ENCODE measurements at places on chromosomes 2 and 18.

- no peak for DNase-seq
Measured at GRCh38 chr2:176984987-176985386, 227.6 kb upstream of the HNRNPA3 start.

- DNase-seq: no peak
Measured at GRCh38 chr2:168662651-168663208, 139.7 kb upstream of the NOSTRIN start.

DNA sequence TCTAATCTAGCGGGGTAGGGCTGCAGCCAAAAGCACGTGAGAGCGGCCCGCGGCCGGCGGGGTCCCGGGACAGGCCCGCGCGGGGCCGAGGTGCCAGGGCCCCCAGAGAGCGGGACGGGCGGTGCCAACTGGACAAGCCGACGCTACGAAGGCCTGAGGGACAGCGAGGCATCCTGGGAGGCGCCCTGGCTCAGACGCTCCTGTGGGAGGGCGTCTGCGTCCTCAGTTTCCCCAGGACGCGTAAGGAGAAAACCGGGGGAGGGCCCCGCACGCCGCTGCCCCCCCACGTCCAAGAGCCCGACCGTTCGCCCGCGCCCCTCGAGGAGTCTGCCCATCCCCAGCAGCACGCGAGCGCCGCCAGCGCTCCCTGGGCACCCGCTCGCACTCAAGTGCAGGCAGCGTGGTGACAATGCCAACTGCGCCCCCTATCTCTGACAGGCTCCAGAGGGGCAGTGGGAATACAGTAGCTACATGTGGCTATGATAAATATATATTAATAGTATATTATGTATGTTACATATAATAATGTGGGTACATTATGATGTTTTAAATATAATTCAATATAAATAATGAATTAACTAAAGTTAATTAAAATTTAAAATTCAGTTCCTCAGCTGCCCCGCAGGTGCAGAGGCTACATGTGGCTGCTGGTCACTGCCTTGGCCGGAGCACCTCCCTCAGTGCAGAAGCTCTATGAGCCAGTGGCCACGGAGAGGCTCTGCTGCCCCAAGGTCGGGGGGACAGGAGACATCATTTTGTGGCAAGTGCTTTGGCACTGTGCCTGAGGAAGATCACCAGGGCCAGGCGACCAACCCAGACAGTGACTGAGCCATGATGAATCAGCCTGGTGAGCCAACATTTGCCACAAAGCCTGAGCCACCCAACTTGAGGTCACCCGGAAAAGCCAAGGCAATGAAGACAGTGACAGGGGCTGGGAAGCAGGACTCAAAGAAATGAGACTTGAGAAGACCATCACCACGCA, 5.5 kb upstream of the SFT2D3 start:
- no peak for DNase-seq

- DNase-seq: no peak
Measured at GRCh38 chr2:238527565-238527964, 100.8 kb downstream of the ASB1 start.

- no peak for DNase-seq
Measured at GRCh38 chr2:26584191-26584590, 57.0 kb downstream of the CIB4 start.

- DNase-seq: no peak
Measured at GRCh38 chr2:54578648-54579045, 122.5 kb downstream of the SPTBN1 start.

GRCh38 chr2:121173112-121173511, 111.9 kb downstream of the TFCP2L1 start:
- no peak for DNase-seq

DNA sequence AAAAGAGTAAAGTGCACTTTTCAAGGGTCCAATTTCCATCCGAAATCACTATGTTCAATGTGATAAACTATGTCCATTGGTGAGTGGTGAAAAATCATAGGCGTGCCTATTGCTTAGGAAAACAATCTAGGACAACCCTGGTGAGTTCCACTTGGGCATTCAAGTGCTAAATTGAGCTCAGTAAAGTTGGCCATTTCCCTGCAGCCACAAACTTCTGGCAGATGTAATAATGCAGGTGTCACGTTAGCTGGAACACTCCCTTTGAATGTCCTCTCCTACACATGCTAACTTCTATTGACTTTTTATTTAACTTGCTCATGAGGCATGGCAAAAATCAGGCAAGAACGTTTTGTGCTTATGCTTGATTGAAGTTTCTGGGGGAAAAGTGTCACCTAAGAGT, 67.1 kb downstream of the CPS1 start:
- DNase-seq: peak; percentile 62
